ENCODE measurements at places on chromosomes 6 and 20.

DNA sequence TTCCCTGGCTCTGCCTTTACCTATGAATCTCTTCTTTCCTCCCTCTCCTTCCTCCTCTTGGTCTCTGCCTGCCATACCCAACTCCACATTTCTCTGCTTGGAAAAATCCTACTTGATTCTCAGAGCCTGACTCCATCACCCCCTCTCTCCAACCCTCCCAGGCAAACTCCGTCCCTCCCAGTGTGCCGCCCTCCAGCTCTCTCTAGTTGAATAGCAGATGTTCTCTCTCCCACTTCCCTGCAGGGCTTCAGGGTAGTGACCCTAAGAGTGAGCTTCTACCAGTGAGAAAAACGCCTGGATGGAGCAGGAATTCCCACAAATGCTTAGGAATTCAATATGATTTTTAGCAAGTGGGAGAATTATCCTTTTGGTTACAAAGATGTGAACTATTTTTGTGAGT lies 141.6 kb downstream of the MTHFD1L start:
- no peak for DNase-seq

DNA sequence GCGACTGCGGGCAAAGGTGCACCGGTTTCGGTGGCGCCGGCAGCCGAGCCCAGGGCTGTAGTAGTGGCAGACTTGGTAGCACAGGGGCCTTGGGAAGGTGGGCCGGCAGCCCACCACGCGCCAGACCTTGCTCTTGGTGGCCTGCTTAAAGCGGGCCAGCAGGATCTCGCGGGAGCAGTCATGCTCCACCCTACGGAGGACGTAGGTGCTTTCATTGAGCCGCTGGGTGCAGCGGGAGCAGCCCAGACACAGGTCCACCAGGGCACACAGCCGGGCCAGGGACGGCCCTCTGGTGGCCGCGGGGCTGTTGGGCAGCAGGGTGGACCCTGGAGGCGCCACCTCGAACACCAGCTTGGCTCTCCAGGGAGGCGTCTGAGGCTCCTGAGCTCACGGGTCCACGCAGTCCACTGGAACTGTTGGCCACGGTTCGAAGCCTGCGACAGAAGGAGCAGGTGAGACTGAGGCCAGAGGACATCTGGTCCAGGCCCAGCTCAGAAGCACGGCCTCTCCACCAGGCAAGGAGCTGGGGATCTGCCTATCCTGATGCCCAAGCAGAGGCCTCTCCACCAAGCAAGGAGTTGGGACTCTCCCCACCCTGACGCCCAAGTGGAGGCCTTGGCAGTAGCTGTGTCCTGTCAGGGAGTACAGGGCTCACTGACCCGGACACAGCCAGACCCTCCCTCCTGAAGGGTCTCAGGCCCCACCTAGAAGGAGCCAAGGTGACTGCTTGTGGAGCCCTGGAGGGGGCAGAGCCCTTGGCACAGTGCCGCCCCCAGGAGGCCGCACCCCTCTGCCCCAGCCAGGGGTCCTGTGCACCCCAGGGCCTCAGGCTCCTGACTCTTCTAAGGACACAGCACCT lies 1.0 kb downstream of the HELZ2 start:
- DNase-seq: no peak

DNA sequence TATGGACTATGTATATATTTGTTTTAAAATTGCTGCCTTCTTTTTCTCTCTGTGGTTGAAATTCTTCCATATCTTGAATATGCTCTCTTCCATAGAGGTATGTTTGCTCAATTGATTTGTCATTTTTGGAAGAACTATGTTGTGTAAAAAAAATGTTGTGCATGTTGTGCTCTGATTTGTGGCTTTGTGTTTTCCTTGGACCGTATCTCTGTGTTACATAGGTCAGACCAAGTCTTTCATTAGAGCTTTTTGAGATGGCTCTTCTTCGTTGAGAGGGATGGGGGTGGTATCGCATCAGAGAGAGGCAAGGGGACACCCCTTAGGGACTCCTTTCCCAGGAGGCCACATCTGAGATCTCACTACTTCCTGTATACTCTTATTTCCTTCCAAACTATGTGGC lies 43.8 kb downstream of the TMEM244 start:
- no peak for DNase-seq

- DNase-seq: no peak
Measured at GRCh38 chr6:158826819-158827501, 7.8 kb upstream of the EZR start.

DNA sequence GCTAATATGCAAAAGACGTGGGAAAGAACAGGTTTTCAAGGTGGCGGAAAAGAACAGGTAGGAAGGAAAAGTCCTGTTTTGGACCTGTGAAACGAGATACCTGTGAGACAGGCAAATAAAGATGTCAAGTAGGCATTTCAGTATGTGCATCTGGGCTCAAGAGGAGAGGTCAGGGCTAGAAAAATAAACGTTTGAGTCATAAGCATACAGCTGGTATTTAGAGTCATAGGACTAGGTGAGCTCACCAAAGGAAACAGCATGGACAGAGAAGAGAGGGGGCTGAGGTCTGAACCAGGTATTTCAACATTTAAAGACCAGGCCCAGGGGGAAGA lies 14.9 kb downstream of the MTFR2 start:
- DNase-seq: no peak

DNA sequence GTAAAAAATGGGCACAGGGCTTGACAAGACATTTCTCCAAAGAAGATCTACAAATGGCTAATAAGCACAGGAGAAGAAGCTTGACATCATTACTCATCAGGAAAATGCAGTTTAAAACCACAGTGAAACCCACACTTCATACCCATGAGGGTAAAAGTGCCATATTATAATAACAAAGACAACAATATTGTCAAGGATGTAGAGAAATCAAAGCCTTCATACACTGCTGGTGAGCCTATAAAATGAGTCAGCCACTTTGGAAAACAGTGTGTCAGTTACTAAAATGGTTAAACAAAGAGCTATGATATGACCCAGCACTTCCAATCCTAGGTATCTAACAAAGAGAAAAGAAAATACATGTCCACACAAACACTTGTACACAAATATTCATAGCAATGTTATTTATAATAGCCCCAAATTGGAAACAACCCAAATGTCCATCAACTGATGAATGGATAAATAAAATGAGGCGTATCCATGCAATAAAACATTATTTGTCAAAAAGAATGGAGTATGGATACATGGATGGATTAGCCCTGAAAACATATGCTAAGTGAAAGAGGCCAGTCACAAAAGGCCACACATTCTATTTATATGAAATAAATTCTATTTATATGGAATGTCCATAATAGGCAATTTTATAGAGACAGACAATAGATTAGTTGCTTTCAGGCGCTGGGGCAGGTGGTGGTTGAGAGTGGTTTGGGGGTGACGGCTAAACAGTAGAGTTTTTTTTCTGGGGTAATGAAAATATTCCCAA lies 11.5 kb upstream of the IL20RA start:
- DNase-seq: no peak

DNA sequence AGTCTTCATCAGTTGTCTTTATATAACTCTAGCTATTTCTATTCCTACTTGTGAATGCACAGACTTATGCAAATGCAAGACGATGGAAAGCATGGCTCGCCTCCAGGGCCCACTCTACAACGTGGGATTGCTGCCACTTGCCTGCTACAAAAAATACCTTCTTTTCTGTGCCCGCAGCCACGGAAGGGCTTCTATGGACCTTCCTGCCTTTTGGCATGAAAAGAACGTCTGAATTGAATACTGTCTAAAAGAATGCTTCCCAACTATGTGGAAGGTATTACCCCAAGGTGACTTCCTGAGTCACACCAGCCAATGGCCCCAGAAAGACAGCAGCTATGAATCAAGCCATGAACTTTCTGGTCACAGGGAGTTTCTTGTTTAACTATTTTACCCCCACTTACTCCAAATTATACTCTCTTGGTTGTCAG lies 261.2 kb downstream of the HIVEP2 start:
- DNase-seq: no peak

GRCh38 chr6:3561725-3562124 lies 104.9 kb upstream of the SLC22A23 start:
- DNase-seq: no peak

GRCh38 chr6:40320947-40321346 lies 266.2 kb downstream of the LRFN2 start:
- no peak for DNase-seq

GRCh38 chr6:11636121-11636520 lies 98.6 kb downstream of the TMEM170B start:
- no peak for DNase-seq

DNA sequence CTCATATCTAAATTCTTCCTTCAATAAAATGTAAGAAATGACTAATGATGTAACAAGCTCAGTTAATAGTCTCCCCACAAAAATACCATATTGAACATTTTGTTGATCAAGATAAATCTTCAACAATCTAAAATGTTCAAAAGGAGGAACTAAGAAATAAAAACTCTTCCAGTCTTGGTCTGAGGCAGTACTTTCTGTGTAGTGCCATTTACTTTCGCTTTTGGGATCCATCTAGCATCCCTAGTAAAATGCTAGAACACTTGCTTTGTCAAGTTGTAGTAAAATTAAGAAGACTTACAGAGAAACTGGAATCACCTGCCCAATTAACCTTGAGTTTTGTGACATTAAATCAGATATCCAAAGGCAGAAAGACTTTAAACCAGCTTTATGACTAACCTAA lies 246.4 kb downstream of the KHDRBS2 start:
- DNase-seq: no peak

- DNase-seq: no peak
Measured at GRCh38 chr6:42428326-42429041, 23.2 kb downstream of the TRERF1 start.

DNA sequence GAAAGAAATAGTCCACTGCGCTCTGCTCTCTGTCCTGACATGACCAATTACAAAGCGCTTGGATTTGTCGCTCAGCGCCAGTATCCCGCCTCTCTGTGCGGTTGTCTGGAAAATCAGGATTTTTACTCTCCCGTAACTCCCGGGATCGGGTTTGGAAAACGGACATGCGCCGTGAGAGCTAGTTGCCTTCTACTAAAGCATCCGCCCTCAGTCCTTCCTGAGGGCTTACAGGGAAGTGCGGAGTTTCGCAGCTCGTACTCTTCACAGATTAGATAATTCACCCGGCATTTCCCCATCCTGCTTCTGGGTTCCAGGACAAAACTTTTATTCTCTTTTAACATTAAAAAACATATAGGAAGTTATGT lies 427 bp upstream of the MKKS start:
- peak; percentile 23 for DNase-seq

DNA sequence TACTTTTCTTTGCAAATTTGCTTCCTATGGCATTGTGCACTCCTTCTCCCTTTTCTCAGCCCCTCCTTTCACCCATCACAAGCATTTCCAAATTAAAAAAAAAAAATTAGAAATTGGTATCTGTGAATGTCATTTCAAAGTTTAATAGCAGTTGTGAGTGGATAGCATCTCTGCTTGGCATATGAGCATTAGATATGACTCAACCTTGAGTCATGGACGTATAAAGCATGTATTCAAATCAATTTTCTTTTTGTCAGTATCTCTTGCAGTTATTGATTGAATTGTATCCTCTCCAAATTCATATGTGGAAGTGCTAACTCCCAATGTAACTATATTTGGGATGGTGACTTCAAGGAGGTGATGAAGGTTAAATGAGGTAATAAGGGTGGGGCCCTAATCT lies 60.1 kb upstream of the MAP3K7 start:
- DNase-seq: no peak

DNA sequence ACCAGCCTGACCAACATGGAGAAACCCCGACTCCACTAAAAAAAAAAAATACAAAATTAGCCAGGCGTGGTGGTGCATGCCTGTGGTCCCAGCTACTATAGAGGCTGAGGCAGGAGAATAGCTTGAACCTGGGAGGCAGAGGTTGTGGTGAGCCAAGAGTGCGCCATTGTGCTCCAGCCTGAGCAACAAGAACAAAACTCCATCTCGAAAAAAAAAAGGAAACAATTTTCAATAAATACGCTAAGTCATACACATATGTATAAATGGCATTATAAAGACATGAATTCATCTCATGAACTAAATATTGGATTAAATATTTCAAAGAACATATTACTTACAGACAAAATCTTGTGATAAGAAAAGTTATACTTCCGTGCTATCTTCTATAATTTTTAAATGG lies 2.9 kb downstream of the ARHGAP18 start:
- DNase-seq: no peak

DNA sequence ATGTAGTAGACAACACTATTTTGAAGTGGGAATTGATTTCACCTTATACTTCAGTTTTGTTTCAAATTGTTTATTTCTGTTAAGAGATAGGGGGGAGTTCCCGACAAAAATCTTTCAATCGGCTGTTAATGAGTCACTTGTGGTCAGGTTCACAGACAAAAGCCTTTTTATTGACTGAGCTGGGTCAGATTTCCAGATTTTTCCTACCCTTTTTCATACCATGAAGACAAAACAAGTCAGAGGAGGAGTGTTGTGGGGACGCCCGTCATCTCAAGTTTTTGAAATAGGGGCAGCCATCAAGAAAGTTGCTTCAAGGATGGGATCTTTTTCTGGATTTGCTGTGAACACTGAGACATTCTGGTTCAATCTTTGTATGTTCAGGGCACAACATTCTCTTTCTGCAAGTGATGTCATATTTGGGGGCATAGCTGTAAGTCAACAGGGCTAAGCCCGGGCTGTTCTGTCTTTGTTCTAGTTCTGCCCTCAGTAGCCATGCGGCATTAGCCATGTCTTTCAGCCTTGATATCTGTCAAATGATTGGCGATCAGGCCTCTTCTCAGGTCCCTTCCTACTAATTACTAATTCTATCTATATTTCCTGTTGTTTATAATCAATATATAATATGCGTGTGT lies 496.0 kb upstream of the MARCKS start:
- DNase-seq: no peak

DNA sequence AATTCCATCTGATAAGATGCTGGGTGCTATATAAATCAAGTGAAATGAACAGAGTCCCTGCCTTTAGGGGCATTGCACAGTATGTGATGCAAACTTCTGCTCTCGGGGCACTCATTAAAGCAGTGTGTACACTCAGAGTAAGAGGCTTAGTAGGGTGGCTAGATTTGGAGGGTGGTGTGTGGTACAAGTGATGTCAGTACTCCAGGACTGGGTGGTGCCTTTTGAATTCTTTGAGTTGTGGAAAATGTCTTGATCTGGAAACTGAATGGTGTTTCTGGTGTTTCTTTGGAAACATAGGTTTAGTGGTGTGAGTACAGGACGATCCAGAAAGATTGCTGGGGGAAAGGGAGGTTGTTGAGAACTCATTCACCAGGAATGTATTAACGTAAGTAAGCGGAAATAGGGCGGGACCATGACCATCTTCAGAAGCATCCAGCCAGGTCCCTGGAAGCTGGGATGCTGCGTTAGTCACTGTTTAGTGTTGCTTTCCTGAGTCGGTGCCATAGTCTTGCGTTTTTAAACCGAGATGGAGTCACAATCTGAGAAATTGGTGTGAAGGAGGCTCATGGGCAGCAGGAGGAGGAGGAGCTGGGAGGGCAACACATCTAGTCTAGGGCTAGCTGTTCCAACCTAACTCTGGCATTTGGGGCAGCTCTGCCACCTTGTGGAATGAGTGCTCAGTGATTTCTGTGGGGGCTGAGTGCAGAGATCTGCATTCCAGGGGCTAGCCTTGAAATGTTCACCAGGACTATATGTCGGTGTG lies 70.3 kb downstream of the SCAND1 start:
- peak; percentile 28 for DNase-seq

Measured in stimulated activated CD4-positive, alpha-beta T cell treated with anti-CD3 and anti-CD28 coated beads, Interleukin-1b, Interleukin-23, amount 100 ng/mL, for 1 hour (primary cell).